ENCODE measurements at places on chromosomes 5 and 9.

DNA sequence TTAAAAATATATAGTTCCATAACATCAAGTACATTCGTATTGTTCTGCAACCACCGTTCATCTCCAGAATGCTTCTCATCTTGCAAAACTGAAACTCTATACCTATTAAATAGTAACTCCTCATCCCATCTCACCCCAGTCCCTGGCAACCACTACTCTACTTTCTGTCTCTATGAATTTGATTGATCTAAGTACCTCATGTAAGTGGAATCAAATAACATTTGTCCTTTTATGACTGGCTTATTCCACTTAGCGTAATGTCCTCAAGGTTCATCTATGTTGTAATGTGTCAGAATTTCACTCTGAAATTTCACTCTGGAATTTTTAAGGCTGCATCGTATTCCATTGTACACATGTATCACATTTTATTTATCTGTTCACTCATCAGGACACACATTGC lies 132.1 kb upstream of the RUSC2 start:
- no peak for DNase-seq

GRCh38 chr5:155936520-155937406 lies 390.2 kb upstream of the SGCD start:
- no peak for DNase-seq

- DNase-seq: no peak
These were observed 189.5 kb downstream of the SEMA5A start for GRCh38 chr5:9356351-9356825.

GRCh38 chr9:38747067-38747466 lies 27.1 kb upstream of the FAM240B start:
- DNase-seq: no peak

GRCh38 chr5:83672646-83673045 lies 48.0 kb downstream of the HAPLN1 start:
- DNase-seq: no peak

Data from activated CD4-positive, alpha-beta memory T cell treated with anti-CD3 and anti-CD28 coated beads, Interleukin-2, amount 10 ng/mL, durations not matched to agents 7 days and 5 days (primary cell).